Renal cortical epithelial cell (primary cell): ENCODE measurements at places on chromosomes 3 and 15. TPM values are rescaled to one million over a fixed set of nuclear protein-coding genes. Genes with fewer than 3 reads are reported as not detected.
A peak's percentile ranks its signal among the peaks of the same experiment; 100 is the strongest.

Gene PYGO1
- 1.4 and 12.4 TPM in 2 replicates for total RNA-seq

Gene SLC7A14
- 0.35 and 0.55 TPM in 2 replicates for total RNA-seq

Gene GOLGA6D
- total RNA-seq, result not detected in 2 replicates

Gene LRRC49
- 11.1 and 22.0 TPM in 2 replicates for total RNA-seq

Gene CLRN1
- total RNA-seq, result not detected in 2 replicates

Gene TMEM158
- total RNA-seq, result 0.35 and 6.9 TPM in 2 replicates

DNA sequence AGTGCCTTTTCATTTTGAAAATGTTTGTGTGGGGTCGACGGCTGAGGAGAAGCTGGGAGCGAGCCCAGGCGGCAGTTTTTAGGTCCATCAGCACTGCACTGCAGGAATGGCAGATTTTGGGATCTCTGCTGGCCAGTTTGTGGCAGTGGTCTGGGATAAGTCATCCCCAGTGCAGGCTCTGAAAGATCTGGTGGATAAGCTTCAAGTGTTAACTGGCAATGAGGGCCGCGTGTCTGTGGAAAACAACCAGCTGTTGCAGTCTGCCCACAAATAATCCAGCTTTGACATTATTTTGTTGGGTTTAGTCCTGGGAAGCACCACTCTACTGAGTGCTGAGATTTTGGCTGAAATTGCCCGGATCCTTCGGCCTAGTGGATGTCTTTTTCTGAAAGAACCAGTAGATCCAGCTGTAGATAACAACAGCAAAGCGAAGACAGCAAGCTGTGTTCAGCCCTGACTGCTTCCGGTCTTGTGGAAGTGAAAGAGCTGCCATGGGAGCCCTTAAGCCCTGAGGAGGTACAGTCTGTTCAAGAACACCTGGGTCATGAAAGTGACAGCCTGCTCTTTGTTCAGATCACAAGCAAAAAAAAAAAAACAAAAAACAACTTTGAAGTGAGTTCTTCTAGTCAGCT is 13.1 kb upstream of the ANP32A start:
- no peak for DNase-seq

GRCh38 chr15:62486041-62486440 is 321.0 kb upstream of the C2CD4B start:
- peak; percentile 39 for DNase-seq
